SK-N-SH (cell line): ENCODE measurements at places on chromosomes 3 and 15.

DNA sequence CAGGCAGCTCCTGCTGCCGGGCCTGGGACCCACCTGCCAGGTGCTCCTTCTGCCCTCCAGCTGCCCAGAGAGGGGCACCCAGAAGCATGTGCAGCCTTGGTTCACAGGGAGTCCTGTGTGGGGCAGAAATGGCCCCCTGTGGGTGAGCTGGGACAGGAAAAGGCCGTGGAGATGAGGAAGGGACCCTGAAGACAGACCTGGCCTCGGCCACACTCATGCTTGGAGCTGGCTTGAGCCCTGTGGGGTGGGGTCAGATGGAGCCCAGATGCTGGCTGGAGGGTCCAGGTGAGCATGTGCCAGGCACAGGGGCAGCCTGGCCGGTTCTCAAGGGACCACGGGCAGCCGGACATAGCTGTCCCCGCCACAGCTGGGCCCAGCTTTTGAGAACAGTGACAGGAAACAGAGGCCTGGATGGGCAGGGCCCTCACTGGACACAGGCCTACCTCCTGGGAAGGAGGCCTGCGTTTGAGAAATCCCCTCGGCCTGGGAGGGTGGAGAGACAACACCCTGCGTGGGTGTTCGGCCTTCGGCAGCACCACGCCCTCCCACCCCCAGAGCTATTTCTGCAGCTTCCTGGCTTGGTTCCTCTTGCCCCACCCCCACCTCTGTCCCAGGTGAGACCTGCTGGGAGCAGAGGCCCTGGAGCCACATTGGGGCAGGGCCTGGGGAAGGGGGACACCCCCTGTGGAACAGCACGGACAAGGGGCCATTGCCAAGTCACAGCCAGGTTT is 132.6 kb upstream of the MEF2A start:
- no peak for DNase-seq

- DNase-seq: no peak
Measured at GRCh38 chr3:38260474-38260873, 5.1 kb upstream of the SLC22A13 start.

DNA sequence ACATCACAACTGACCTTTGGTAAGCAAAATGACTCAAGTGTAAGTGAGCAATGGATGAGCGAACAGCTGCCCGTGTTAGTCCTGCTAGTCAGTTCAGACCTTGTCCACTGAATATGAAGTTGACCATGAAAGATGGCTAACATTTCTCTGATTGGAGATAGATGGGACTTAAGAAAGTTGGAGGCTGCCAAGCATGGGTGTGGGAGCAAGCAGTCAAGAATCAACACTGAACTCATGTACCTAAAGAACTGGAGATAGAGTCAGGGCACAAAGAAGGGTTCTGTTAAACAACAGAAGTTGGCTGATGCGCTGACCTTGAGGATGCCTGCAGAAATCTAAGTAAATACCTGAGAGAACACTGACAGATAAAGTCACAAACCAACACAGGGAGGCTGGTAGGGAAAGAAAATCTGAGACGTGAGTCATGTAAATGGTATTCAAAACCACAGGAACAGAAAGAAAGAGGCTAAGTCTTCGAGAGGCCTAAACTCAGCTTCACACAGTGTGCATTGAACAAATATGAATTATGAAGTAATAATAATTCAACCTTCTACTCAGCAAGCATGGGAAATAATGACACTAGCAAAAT is 30.7 kb upstream of the ANPEP start:
- DNase-seq: no peak

- DNase-seq: no peak
Measured at GRCh38 chr3:195517030-195517429, 26.1 kb downstream of the PPP1R2 start.

GRCh38 chr3:19432669-19433068 is 284.4 kb downstream of the KCNH8 start:
- DNase-seq: no peak

- no peak for DNase-seq
Measured at GRCh38 chr3:108394563-108394962, 98.2 kb downstream of the HHLA2 start.
